ENCODE measurements at places on chromosomes 4 and X. TPM values are rescaled to one million over a fixed set of nuclear protein-coding genes. Genes with fewer than 3 reads are reported as not detected.

DNA sequence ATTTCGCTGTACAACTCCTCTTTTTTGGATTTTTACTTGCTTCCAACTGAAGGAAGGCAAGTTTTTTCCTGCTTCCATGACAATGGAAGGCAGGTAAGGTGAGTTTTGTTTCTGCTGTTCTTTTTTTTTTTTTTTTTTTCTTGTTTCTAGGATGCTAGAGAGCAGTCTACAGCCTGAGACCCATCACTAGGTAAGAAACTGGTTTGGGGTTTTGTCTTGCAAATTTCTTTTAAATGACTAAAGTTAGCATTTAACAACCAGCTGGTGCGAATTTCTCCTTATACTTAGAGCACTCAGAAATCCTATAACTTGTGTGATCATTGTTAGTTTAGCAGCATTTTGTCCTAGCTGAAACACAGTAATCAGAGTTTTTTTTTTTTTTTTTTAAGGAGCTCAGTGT is 378.4 kb upstream of the CNKSR2 start:
- no peak for DNase-seq

DNA sequence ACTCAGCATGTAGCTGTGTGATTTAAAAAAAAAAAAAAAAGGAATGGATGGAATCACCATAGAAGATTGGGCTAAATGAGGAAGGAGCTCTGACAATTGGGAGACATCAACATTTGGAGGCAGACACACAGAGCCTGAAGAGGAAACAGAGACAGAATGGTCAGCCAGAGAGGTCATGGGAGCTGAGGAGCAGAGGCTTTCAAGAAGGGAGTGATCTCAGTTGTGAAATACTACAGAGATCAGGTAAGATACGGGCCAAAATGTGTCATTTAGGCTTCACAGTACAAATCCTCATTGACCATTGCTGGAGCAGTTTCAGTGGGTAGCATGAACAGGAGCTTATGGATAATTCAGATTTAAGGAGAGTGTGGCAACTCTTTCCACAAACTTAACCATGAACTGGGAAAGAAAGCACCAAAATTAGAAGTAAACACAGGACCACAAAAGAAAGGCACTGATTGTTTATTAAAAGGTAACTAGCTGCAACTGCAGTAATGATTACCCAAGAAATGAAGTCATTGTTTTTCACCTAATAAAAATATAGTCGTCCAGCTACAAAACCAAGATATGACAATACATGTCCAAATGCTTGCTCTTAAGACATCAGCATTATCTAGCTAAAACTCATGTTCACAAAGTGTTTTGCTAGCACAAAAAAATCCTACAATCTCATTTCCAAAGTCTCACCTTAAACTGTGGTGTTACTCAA is 203.2 kb downstream of the DHX15 start:
- no peak for DNase-seq

DNA sequence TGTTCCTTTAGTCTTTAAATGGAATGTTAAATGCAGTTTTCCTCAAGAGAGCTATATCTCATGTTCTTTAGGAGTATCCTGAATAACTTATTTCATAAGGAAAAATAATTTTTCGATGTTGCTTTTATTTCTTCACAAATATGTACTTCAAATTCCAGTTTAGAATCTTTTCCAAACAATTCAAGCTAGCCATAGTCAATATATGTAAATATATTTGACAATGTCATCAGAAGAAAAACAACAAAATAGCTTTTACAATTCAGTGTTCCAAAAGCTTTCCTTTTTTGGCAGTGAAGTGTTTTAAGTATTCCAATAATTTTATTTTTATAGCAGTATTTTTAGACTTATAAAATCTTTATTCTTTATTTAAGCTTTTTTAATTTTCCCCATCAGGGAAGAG is 1532.0 kb downstream of the PCDH18 start:
- no peak for DNase-seq

DNA sequence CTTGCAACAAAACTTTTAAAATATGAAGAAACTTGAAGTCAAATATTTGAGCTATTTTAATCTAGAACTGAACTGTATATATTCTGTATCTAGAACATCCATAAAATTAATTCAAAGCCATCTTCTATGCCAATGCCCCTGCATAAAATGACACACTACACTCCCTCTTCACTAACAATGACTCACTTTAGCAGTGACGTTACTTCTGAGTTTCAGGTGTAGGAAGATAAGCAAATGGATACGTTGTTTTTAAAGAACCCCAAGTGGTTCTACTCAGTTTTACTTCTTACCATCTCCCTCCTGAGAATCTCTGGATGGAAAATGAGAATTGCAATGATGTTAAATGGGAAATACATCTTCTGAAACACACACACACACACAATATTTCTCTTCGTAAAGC is 45.2 kb downstream of the CXXC4 start:
- no peak for DNase-seq

- no peak for DNase-seq
Measured at GRCh38 chrX:10159145-10159468, 2.3 kb downstream of the CLCN4 start.

DNA sequence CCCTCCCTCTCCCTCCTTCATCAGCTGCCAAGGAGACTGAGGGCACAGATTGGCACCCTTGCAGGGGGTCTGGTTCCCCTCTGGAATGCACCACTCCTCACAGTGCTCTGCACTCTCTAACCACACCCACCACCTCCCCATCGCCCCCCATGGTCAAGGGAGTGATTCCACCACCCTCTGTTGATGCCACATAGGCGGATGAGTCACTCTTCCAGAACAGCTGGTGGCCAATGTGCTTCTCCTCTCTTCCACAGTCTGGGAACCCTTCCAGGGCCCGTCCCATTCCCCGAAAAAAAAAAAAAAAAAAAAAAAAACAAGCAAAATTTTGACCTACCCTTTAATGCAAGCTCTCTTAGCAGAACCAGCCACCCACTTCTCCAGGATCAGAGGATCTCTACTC is 341.3 kb upstream of the KLF3 start:
- no peak for DNase-seq

GRCh38 chr4:136637071-136637777 is 895.1 kb downstream of the PCDH18 start:
- DNase-seq = no peak

DNA sequence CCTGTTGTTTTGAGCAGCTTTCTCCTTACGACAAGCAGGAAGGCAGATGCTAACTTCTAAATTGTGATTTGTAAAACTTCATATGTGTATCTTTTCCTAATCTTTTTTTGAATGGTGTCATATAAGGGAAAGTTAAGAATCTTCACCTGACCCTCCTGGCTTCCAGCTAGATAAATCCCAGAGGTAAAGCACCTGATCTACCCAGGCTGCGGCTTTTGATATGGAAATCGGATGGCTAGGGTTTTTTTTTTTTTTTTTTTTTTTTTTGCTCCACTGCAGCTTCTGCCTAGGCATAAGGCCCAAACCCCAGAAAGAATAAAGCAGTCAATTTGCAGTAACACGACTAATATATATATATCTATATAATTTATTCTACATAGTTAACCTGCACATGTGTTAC is 10.0 kb downstream of the MAB21L2 start:
- no peak for DNase-seq

DNA sequence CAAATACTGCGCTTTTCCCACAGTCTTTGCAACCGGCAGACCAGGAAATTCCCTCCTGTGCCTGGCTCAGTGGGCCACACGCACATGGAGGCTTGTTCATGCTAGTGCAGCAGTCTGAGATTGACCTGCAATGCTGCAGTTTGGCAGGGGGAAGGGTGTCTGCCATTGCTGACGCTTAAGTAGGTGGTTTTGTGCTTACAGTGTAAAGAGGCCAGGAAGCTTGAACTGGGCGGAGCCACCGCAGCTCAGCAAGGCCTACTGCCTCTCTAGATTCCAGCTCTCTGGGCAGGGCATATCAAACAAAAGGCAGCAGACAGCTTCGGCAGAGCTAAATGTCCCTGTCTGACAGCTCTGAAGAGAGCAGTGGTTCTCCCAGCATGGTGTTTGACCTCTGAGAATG is 390.5 kb upstream of the TECRL start:
- DNase-seq = no peak

DNA sequence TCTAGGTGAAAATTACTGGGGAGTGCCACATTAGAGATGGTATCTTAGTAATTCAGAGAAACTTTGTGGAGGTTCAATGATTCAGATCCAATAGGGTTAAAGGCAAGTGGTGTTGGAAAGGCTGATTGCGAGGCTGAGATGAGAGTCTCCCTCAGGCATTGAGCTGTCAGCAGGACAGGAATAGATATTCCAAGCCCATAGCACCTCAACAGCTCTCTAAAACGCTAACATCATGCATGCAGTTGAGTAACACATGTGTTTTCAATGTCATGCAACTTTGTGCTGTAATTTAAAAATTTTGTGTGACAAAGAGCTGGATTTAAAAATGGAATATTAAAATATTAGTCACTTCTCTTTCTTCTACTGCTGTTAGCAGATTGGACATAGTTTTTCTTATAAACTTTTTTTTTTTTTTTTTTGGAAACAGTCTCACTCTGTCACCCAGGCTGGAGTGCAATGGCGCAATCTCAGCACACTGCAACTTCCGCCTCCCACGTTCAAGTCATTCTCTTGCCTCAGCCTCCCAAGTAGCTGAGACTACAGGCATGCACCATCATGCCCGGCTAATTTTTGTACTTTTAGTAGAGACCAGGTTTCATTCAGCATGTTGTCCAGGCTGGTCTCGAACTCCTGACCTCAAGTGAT is 173.5 kb upstream of the C1QTNF7 start:
- peak; percentile 89 for DNase-seq

GRCh38 chrX:43266487-43266886 is 389.6 kb upstream of the MAOA start:
- no peak for DNase-seq

GRCh38 chr4:168633496-168633895 is 136.6 kb downstream of the PALLD start:
- no peak for DNase-seq

DNA sequence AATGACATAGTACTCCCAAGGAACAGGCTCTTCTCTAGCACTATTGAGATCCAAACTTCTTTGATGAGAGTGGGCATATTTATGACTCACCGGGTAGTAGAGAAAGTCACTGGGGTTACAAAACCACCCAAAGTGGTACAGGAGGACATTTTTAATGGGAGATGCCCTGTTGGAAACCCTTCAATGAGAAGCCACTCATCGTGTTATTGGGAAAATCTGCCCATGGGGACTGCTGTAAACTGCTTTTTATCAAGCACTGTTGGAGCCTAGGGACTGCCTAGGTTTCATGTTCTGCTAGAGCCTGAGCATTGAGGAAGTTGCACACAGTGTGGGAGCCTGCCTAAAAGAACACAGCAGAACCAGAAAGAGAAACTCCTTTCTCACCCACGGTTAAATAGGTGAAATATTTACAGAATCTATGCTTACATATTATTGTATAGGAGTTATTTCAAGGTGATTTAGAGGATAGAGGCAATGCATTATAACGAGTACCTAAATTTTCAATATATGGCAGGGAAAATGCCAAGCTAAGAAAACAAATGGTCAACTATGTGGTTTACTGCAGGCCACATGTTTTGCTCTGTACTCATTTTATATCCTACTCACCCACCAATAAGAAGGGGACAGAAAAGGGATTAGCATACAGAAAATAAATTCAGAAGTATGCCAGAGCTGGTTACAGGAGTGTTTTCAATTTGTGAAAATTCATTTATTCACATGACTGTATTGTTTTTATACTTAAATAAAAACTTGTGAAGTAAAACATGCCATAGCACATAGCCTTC is 559.1 kb downstream of the FSTL5 start:
- DNase-seq = no peak

The GPR119 gene
- not detected for total RNA-seq

The SPRY1 gene
- 290 TPM for total RNA-seq

The LARP7 gene
- total RNA-seq = 27.7 TPM

The DUSP21 gene
- not detected for total RNA-seq

The NHS gene
- total RNA-seq = 4.9 TPM

The ZCCHC18 gene
- total RNA-seq = 0.42 TPM

The ANXA3 gene
- 13.5 TPM for total RNA-seq

The IQSEC2 gene
- total RNA-seq = 17.7 TPM

The VCX3B gene
- 0.51 TPM for total RNA-seq

The SPATA18 gene
- total RNA-seq = 12.9 TPM

The SLC16A2 gene
- 2.7 TPM for total RNA-seq

All from lower leg skin (tissue), 4 donors.